GM18507 (cell line): ENCODE measurements at places on chromosomes 6 and 20.

- no peak for DNase-seq
These were observed 21.1 kb downstream of the PDRG1 start for GRCh38 chr20:31930779-31931178.

DNA sequence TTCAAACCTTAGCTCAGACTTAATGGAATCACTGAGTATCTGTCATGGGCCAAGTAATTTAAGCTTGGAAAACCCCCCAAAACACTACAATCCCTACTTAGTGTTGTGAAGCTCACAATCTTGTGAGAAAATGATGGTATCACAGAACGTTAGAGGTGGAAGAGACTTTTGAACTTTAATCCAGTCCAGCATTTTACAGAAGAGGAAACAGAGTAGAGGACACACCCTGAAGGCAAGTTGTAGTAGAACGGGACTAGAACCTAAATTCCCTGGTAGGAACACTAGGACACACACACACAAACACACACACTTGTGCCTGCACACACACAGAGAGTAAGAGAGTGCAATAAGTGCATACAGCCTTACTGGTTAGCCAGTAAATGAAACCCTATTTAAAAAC, 50.2 kb upstream of the CAP2 start:
- DNase-seq: no peak

- DNase-seq: no peak
These were observed 16.3 kb downstream of the RAD21L1 start for GRCh38 chr20:1242099-1242498.

GRCh38 chr6:7672066-7673062, 53.5 kb upstream of the BMP6 start:
- no peak for DNase-seq

- DNase-seq: no peak
These were observed 86.7 kb downstream of the SYNJ2 start for GRCh38 chr6:158068156-158068892.

DNA sequence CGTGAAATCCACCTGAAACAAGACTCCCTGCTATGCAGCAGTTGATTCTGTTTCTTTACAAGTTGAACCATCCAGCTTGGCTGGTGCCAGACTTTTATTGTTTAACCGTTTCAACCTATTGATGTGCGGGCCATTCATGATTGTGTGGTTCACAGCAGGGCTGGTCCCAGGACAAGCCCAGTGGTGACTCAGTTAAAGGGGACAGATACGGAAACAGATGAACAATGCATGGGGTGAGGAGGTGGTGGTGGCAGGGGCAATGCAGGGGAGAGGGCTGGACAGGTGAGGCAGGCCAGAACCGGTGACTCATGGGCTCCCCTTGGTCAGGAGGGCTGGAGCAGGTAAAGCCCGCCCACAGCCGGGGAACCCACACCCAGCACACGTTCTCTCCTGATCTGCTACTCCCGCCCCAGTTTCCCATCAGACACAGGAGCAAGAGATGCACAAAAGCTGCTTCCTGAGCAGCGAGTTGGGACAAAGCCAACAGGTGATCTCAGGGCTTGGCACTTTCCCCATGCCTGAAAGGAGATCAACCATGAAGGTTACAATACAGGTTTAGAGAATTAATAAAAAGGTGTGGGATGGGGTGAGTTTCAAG, 232.2 kb downstream of the LY86 start:
- DNase-seq: no peak

DNA sequence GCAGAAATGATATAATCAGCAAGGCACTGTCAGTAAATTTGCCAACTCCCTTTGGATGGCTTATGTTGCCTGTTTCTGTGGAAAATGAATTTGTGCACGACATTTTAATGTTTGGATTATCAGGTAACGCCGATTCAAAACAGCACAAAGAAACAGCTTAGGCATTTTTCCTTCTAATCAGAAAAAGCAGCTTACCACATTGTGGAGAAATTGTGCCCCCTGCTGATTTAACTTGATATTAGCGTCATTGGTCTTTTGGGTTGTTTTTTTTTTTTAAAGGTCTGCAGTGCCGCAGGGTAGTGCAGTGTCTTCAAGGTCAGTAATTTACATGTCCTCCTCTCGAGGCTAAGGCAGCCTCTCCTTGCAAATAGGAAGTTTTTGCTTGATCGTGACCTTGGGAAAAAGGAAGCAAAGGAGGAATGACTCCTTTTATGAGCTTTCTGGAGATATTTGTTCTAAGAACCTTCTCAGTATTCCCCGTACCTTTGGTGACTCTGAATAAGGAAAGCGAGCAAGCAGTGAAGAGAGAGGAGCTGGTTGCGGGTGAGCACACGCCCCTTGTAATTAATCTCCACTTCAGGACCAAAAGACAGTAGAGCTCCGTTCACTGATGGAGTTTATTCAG, 79.1 kb downstream of the ELOVL4 start:
- peak; percentile 8 for DNase-seq

- DNase-seq: no peak
These were observed 190.6 kb upstream of the TCF21 start for GRCh38 chr6:133698272-133698671.

DNA sequence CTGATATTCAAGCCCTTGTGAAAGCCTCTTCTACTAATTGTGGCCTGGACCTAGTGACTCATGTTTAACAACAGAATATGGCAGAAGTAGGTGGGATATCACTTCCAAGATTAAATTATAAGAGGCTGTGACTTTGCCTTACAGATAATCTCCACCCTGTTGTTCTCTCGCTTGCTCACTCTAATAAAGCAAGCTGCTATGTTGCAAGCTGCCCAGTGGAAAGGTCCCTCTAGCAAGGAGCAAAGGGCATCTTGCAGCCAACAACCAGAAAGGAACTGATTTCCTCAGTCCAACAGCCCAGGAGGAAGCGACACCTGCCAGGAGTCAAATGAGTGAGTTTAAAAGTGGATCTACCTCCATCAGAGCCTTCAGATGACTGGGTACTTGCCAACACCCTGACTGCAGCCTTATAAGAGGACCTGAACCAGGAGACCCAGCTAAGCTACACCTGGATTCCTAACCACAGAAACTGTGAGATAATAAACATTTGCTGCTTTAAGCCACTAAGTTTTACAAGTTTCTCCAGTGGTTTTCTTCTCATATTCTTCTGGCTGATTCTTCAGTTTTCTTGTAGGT, 112.6 kb downstream of the FRK start:
- DNase-seq: no peak

- peak; percentile 37 for DNase-seq
These were observed 6.5 kb upstream of the ZSCAN9 start for GRCh38 chr6:28218312-28219248.

DNA sequence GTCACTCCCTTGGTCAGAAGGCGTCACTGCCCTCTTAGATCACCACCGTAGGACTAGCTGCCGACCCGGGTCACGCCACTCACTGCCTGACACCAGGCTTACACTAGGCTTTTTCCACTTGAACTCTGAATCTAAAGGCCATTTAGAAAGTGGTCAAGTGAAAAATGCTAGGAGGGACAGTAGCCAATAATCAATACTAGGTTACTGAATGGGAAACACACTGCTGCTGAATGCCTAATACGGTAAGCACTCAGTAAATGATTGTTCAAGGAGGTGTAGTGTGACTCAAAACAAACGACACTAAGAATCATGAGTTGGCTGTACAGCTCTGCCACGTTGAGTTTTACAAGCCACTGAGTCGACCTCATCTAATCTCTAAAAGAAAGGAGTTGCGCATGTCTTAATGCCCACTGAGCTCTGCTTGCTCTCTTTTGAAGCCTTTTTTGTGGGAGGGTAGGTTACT, 760 bp upstream of the IBTK start:
- peak; percentile 17 for DNase-seq

DNA sequence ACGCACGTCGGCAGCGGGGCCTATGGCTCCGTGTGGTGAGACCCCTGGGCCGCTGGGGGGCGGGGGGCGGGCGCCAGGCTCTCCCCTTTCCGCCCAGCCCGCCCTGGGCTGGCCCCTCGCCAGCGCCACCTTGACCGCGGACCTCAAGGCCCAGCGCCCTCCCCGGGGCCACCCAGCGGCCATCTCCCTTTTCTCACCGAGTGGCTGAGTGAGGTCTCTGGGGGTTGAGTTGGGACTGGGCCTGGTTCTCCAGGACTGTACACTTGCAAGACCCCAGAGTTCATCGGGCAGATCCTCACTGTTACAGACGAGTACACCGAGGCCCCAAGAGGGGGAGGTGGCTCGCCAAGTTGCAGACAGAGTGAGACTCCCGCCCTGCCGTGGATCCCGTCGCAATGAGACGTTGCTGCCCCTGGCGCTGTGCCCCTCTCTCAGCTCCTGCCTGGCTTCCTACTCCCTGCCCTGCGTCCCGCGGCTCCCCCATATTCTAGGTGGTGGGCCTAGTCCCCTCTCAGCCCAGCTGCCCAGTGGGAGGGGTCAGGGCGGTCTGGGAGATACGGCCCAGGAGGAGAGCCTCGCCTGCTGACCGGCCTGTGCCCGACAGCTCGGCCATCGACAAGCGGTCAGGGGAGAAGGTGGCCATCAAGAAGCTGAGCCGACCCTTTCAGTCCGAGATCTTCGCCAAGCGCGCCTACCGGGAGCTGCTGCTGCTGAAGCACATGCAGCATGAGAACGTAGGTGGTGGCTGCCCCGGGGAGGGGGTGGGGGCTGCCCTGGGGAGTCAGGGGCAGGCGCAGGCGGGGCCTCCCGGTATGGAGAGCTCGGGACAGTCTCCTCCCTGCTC, 576 bp downstream of the MAPK13 start:
- no peak for DNase-seq

- no peak for DNase-seq
These were observed 8.4 kb upstream of the MAPK13 start for GRCh38 chr6:36121787-36122494.

DNA sequence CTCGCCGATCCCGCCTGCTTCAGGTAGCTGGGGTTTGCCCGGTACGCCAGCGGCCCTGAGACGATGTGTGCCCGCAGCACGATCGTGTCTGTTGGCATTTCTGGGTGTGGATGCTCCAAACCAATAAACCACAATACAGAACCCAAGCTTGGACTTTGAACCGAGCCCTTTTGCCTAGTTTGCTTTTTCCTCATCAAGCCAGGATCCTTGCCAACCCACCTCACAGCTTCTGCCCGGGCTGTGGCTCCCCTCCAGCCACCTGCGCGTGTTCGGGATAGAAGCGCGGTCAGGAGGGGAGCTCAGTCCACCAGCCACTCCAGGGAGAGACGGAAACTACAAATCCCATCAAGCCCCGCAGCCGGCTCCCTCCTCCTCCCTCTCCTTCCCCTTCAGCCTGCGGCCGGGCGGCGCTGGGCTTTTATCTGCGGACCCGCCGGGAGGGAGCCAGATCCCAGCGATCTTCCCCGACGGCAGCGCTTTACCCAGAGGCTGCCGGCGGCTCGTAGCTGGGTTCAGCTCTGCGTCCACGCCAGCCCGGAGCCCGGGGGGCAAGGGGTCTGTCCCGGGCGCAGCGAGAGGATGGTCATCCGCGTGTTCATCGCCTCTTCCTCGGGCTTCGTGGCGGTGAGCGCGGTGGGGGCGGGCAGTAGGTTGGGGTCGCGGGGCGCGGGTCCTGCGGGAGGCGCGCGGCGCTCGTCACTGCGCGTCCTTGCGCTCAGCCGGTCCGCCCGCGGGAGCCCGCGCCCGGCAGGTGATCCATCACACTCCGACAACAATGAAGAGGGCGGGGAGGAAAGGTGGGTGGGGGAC, at the start of gene SH3BGRL2:
Gene SH3BGRL2, plus strand, starts transcription at position 447 of the 810 bp plus-strand sequence. Its CDS starts 133 bp downstream, at position 580.
- no peak for DNase-seq
